ENCODE measurements at places on chromosomes 6 and 20. TPM values are rescaled to one million over a fixed set of nuclear protein-coding genes. Genes with fewer than 3 reads are reported as not detected.

- DNase-seq = no peak
These were observed 163.3 kb downstream of the QRSL1 start for GRCh38 chr6:106792536-106793236.

- no peak for DNase-seq
These were observed 81.4 kb upstream of the DUSP22 start for GRCh38 chr6:210778-211374.

- no peak for DNase-seq
These were observed 23.6 kb upstream of the WFDC2 start for GRCh38 chr20:45445805-45446562.

GRCh38 chr20:10004900-10005299 lies 29.9 kb upstream of the ANKEF1 start:
- DNase-seq = no peak

The STMND1 gene
- not detected for total RNA-seq

The OLIG3 gene
- total RNA-seq = not detected

- no peak for DNase-seq
These were observed 124.6 kb downstream of the REV3L start for GRCh38 chr6:111358454-111358853.

GRCh38 chr20:20888266-20888656 lies 175.8 kb upstream of the RALGAPA2 start:
- no peak for DNase-seq
